ENCODE measurements at places on chromosomes 7 and 10.

GRCh38 chr7:147909431-147910148 lies 681.0 kb upstream of the C7orf33 start:
- DNase-seq, result no peak

- DNase-seq, result no peak
Measured at GRCh38 chr7:49159536-49159935, 235.2 kb downstream of the CDC14C start.

GRCh38 chr7:17147409-17147808 lies 151.0 kb upstream of the AHR start:
- DNase-seq, result no peak

DNA sequence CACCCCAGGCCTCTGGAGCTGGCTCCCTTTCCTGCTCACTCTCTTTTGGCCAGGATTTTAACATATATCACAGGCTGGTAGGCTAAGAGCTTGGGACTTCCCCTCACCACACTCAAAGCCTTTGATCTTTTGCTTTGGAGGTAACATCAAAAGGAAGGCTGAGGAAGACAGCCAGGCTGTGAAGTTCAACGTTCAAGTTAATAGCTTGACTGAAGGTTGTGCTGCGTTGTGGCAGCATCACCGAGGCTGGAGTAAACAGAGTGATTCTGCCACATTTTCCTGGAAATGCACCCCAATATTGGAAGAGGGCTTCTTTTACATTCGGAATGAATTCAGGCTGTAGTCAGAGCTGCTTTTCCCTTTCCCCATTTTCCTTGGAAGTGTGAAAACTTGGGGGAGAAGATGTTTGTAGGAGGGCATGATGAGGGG lies 57.3 kb downstream of the TCF7L2 start:
- DNase-seq, result no peak

GRCh38 chr10:70355051-70356021 lies 27.1 kb downstream of the LRRC20 start:
- DNase-seq, result no peak

GRCh38 chr10:1002425-1003006 lies 14.3 kb downstream of the GTPBP4 start:
- DNase-seq, result no peak

DNA sequence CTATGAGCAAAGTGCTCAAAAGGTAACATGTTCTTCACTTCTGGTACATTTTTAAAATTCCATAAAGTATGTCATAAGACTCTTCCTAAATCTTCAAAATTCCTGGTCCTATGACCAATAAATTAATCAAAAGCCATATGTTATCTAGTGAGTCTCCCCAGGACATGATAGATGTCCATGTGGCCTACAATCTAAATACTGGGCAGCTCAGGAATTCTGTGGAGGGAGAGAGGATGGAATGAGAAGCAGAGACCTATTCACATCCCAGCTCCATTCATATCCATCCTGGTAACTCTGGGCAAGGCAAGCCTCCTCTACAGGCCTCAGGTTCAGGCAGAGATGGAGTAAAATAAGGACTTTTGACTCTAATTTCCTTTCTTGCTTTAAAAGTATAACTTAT lies 224.8 kb downstream of the MTERF1 start:
- DNase-seq, result no peak

GRCh38 chr10:124106241-124106879 lies 13.0 kb upstream of the CHST15 start:
- peak; percentile 80 for DNase-seq

GRCh38 chr10:97703398-97704067 lies 10.0 kb upstream of the MARVELD1 start:
- no peak for DNase-seq

GRCh38 chr7:73966941-73967831 lies 60.8 kb upstream of the ELN start:
- DNase-seq, result no peak

GRCh38 chr7:156376317-156376716 lies 264.3 kb upstream of the RNF32 start:
- no peak for DNase-seq

- DNase-seq, result no peak
Measured at GRCh38 chr7:128892521-128893250, 17.8 kb downstream of the KCP start.

DNA sequence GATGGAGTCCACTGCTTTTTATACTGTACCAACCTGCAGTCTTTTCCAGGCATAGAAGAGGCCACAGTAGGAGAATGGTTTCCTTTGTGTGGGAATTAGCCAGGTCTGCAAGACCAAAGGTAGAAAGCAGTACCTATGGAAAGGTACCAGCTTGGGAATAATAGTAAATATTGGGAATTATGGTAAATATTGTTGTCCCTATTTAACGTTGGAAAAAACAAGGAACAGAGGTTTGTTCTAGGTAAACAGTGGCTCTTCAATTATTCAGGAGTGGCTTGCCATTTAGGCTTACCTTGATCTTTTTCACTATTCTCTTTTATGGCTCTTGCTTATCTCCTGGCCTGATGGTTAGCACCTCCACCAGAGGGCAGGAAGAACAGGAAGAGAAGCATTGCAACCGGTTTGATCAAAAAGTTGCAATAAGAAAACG lies 43.9 kb upstream of the GSAP start:
- no peak for DNase-seq

DNA sequence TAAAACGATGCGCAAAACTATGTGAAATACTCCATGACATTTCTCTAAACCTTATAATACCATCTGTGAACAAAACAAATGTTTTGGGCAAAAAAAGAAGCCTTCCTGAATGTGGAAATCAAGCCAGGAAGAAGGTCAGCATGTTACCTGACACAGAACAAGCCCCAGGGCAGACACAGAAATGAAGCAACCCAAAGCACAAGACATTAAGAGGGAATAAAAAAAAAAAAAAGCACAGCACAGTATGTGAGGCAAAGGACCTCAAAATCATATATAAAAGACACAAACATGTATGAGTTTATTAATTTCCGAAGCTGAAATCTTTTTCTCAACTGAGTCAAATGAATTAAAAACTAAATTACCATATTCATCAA lies 161.8 kb downstream of the SKIDA1 start:
- DNase-seq, result no peak

GRCh38 chr10:119962837-119963236 lies 70.3 kb downstream of the SEC23IP start:
- no peak for DNase-seq

DNA sequence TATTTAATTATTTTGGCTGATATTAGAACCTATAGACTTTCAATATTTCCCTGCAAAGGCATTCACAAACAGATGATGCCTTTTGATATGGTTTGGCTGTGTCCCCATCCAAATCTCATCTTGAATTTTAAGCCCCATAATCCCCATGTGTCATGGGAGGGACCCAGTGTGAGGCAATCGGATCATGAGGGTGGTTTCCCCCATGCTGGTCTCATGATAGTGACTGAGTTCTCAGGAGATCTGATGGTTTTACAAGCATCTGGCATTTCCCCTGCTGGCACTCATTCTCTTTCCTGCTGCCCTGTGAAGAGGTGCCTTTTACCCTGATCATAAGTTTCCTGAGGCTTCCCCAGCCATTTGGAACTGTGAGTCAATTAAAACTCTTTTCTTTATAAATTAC lies 9.3 kb upstream of the PNLIPRP3 start:
- peak; percentile 26 for DNase-seq

DNA sequence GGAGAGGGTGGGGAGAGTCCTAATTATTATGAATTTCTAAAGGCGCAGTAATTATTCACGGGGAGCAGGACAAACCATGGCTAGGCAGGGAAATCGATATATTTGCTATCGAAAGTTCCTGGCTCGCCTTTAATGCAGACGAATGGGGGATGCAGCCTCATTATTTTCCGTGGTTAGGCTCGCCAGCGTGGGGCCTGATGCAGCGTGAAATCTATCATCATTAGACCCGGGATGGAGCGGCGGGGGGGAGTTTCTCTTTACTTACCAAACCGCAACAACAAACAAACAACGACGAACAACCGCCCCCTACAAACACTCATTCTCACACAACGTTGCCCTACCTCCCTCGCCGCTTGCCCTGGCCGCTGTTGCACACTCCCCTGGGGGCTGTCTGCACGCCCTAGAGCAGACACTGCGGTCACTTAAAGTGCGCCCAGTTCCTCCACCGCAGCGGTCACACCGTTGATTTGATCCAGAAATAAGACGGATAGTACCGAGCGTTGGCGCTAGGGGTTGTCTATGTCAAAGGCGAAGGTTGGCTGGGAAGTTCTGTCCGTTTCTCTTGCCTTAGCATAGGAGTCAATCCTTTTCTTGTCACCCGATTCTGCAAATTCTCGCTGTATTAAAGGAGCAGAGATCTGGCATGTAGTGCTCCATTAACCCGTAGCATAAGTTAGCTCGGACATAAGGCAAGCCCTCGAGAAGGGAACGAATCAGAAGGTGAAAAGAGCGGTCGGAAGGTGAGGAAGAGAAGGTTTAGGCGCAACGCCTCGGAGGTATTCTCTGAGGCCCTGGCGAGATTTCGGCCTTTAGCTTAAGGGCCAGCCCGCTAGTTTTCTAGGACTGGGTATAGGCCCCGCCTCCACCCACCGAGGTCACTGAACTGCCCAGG lies 10.4 kb downstream of the NXPH1 start:
- no peak for DNase-seq

DNA sequence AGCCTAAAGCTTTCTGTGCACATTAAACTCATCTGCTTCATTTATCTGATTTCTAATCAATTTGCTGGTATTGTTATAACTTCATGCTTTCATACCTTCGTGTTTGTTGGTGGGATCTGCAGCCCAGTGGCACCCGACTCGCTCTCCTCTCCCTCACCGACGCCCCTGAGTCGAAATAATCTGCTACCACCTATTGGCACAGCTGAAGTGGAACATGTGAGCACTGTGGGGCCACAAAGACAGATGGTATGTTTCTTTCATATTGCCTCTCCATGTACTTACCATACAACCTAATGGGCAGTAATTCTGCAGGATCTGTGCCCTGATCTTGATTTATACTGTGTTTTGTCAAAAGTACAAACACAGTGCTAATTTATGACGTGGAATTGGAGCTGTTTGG lies 12.4 kb downstream of the DNAJC9 start:
- no peak for DNase-seq

- no peak for DNase-seq
Measured at GRCh38 chr7:13841284-13841683, 148.2 kb downstream of the ETV1 start.

- no peak for DNase-seq
Measured at GRCh38 chr10:105974803-105975456, 1189.6 kb downstream of the SORCS1 start.

- no peak for DNase-seq
Measured at GRCh38 chr10:117568334-117568733, 25.8 kb downstream of the EMX2 start.

DNA sequence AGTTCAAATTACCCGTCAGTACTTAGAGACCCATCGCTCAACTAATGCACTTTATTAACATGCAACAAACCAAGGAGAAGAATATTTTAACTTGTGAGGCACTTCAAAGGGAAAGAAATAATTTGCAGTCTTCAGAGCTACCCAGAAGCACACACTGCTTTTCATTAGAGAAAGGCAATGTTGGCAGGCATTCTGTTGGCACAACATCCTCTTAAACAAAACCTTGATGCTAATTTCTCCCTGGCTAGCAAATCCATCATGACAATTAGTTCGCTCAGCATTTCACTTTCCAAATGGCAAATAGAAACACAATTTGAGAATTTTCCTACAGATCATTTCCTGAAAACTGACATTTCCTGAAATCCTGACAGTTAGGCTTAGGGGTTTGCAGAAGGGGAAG lies 155.6 kb upstream of the FAM13C start:
- no peak for DNase-seq

- no peak for DNase-seq
Measured at GRCh38 chr7:150377635-150378034, 1.5 kb upstream of the ZNF775 start.

GRCh38 chr10:63518690-63519288 lies 2.4 kb upstream of the REEP3 start:
- no peak for DNase-seq

- peak; percentile 81 for DNase-seq
Measured at GRCh38 chr7:55539380-55539779, 32.9 kb downstream of the VOPP1 start.

- peak; percentile 39 for DNase-seq
Measured at GRCh38 chr10:61271127-61271780, 181.9 kb downstream of the TMEM26 start.

DNA sequence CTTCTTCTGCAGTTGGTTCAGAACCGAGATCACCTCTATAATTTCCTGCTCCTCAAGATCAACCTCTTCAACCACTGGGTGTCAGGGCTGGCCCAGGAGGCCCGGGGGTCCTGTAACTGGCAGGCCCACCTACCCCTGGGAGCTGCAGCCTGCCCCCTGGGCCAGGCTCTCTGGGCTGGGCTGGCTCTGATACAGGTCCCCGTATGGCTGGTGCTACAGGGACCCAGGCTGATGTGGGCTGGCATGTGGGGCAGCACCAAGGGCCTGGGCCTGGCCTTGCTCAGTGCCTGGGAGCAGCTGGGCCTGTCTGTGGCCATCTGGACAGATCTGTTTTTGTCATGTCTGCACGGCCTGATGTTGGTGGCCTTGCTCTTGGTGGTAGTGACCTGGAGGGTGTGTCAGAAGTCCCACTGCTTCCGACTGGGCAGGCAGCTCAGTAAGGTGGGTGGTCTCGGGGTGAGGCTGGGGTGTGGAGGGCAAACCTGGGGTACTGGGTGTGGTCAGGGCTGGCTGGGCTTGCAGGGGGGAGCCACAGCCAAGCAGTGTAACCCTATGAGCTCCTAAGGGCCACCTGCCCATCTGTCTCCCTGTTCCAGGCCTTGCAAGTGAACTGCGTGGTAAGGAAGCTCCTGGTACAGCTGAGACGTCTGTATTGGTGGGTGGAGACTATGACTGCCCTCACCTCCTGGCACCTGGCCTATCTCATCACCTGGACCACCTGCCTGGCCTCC lies 4.2 kb downstream of the TMEM270 start:
- DNase-seq, result no peak

DNA sequence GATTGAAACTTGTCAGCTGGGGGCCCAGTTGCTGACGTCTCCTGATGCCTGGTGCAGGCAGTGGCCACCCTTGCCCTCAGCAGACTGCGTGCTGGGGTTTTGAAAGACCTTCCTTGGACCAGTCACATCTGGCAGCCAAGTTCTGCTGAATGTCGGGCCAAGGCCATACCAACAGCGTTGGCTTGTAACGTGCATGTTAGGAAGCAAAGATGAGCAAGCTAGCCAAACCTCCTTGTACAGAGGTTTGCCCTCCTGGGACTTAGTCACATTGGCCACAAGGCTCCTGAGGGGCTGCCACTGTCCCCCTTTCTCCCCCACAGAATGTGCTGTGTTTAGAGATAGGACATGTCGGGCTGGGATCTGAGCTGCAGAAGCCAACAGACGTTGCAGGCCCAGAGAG lies 49.0 kb downstream of the ADCY1 start:
- no peak for DNase-seq

All from Daoy (cell line).